ENCODE measurements at places on chromosomes 6 and 20.

DNA sequence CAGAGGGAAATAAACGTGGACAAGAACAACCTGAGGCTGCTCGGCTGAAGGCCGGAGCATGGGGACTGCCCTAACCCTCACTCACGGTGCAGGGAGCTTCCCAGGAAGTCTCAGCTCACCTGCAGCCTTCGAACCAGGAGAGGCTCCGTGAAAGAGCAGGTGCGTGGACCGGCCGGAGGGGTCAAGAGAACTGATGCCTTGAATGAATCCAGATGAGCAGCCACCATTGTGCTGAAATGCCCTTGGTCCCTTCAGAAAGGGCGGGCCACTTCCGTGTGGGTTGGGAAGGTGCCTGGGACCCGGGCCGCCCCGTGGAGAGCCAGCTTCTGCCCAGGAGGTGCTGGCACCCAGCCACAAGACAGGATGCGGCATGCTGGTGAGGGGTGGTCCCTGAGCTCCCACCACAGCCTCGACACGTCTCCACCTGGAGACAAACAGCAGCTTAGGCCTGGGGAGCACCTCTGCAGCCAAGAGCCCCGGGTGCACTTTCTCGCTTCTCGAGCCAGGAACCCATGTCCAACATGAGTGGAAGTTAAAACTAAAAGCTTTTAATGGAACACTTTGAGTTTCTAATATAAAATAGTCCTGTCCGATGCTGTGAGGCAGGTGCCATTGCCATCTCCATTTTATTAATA is 83.5 kb downstream of the TTLL2 start:
- no peak for DNase-seq

DNA sequence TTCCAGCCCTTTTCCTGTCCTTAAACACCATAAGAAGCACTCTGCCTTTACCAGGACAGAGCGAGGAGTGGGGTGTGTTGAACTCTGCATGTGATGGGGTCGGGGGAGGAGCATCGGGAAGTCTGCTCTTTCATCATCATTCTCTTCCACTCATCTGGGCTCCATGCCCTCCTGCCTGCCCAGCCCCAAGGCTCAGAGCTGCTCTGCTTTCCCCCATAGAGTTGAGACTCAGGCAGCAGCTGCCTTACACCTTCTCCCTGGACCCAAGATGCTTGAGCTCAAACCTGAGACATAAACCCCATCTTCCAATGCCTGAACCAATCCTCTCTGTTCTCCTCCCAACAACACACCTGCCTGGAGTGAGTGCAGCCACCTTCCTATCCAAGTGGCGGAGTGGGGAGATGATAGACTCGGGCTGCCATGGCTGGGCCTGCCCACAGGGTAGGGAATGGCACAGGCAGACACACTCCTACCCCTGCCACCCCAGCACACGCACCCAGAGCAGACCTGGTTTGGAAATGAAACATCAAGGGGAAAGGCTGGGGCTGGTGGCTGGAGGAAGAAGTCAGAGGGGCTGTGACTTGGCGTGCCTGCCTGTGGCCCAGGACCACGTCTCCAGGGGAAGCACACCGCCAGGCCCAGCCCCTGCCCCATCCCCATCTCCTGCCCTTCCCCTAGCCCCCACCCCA is 28.4 kb downstream of the TFEB start:
- DNase-seq = no peak

GRCh38 chr6:149600508-149600907 is 34.3 kb downstream of the GINM1 start:
- DNase-seq = no peak

DNA sequence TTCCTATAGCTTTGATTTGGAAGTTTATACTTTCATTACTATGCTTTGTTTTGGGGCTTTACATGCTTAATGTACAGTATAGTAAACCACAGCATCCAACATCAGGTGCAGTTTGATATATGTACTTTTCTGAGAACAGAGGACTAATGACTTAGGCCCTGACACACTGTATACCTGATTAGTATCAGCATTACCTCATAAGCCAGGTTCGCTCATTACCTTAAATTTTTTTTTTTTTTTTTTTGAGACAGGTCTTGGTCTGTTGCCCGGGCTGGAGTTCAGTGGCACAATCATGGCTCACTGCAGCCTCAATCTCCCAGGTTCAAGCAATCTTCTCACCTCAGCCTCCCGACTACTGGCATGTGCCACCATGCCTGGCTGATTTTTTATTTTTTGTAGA is 28.4 kb downstream of the CD109 start:
- no peak for DNase-seq

GRCh38 chr6:14187406-14187805 is 69.8 kb downstream of the CD83 start:
- no peak for DNase-seq

DNA sequence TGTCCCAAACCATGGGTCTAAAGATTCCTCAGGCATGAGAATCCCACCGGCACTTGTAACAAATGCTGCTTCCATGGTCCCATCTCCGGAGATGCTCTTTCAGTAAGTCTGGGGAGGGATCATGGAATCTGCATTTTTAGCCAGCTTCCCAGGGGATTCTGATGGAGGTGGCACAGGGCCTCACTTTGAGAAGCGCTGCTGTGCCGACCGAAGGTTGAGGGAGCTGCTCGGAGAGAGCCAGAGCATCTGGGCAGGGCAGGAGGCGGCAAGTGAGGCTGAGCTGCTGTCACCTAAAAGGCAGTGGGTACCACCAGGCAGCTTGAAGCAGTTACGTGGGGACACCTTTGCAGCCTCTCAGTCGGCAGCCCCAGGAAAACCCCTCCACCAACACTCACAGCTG is 100.2 kb upstream of the CDYL start:
- no peak for DNase-seq

DNA sequence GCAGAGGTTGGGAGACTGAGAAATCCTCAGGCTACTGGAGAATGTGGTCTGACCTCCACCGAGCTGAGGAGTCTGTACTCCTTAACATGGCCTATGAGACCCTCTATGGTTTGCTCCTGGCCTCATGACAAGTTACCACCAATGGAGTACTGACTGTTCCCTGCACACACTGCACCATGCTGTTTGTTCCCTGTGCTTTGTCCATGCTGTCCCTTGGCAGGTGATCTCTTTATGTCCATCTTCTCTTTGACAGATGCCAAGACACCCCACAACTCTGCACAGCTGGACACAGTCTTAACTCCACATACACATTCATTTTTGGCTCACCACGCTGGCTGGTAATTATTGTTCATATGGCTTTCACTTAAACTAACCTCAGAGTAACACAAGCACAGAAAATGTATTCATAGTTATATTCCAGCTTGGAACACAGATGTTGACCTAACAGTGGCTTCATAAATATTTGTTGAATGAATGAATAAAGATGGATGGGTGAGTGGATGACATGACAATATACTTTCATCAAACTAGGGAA is 258.0 kb downstream of the ATXN1 start:
- DNase-seq = no peak

GRCh38 chr6:122007339-122007738 is 392.1 kb upstream of the HSF2 start:
- no peak for DNase-seq

DNA sequence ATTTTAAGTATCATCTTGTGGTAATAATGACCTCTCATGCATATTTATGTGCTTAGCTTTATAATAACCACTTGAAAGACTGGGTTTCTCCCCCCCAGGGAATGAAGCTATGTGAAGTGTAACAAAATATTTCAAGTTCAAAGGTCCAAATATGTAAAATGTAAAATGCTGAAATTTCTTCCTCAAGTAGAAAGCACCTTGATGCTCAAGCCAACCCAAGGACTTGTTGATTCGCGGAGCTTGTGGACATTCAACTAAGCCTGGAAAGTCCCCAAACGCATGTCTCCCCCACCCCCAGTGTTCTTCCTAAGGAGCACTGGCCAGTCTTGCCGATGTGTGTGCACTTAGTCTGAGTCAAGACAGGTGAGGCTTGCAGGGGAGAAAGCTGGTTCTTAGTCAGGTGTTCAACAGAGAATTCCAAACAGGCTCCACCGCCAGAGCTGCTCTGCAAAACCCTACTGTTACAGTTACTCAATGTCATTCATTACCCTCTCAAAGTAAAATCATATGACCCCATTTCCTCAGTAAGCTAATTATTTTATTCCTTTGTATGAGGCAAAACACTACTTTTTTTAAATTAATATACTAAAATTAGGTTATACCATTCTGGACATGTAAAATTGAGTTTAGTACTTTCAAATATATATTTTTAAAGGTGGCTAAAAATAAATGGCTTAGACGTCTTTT is 46.9 kb upstream of the QKI start:
- DNase-seq = no peak

DNA sequence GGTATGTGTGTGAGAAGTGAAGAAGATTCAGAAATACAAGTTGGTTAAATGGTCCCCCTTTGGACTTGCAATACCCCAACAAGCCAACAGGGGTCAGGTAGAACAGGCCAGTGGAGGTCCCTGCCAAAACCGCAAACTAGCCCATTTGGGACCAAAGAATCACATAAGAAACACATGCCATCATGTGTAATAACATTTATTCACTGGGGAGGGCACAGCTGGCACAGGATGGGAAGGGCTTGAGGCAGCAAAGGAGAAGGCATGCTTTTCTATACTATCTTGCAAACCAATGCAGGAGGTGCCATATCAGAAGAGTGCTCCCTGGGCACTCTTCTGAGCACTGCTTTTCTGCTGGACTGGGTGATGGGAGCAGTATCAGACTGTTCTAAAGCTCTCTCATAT is 116.1 kb upstream of the TRAF3IP2 start:
- DNase-seq = no peak

DNA sequence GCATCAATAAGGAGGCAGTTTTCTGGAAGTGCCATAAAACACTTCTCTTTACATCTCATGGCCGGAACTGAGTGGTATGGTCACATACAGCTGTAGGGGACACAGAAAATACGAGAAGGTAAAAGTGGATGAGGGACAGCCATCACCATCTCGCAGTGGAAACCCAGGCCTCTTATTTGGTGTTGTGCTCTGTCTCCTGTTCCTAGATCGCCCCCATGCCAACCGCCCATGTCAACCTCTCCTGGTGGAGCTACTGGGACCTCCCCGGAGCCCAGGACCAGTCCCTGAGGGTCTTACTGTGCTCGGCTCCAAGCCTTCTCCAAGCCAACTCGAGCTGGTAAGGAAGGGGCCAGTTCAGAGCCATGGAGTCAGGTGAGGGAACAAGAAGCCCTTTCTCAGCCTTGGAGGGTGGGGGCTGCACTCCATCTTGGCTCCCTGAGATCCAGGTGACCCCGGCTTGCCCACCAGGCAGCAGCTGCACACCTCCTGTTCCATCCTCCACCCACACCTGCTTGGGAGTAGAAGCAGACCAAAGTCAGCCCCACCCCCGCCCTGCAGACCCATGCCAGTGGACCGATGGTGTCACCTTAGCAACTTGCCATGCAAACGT is 149.0 kb upstream of the CST7 start:
- DNase-seq = no peak

GRCh38 chr20:33730946-33731692 is 677 bp upstream of the ZNF341 start:
- no peak for DNase-seq

DNA sequence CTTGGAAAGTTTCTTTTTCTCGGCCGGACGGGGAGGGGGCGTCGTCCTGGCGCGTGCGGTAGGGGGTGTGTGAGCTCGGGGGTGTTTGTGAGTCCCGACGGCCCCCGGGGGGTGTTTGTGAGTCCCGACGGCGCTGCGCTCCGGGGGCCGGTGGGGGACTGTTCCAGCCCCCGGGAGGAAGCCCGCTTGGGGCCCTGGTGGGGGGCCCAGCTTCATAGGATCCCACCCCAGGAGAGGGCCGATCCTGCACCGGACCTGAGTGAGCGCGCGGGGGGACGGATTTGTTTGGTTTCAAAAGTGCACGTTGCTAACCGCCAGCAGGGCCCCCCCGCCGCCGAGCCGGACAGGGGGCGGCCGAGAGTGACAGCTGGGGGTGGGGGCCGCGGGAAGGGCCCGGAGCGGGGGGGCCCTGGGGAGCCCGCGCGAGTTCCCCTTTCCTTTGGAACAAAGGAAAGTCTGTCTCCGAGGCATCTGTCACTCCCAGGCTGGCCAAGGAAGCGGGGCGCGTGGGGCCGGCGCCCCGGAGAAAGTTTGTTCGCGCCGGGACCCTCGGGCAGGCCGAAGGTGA is 485 bp downstream of the TGIF2 start:
- DNase-seq = no peak

- no peak for DNase-seq
Measured at GRCh38 chr20:15296422-15296821, 959.0 kb upstream of the FLRT3 start.

All from RCC 7860 (cell line).